ENCODE measurements at places on chromosomes 2 and 18.

DNA sequence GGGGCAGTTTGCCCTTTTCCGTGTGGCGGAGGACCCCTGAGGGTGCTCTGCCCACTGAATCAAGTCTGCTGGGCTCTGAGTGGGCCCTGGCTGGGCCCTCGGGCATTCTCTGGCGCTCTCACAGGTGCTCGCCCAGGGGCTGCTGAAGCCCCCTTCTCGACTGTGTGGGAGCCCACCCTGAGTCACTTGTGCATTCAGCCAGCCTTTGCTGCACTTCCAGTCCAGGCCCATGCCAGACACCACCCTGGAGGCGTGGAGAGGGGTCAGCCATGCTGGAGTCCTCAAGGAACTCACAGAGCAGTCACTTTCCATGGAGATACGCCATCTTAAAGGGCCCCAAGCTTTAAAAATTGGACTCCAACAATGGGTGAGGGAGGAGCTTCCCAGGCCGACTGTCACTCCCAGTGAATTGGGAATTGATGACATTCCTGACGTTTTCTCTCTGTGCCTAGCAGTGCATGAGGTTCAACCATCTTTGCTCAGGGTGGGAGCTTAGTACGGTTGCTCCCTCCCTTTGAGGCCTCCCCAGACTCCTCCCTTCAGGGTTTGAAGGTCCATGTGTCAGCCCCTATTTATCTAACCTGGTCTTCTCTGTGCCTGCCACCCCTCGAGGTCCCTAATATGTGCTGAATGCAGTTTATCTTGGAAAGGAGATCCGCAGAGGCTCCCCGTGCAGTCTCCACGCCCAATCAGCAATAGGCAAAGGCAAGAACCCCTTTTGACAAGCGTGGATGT, 71.8 kb upstream of the HS6ST1 start:
- DNase-seq = no peak

DNA sequence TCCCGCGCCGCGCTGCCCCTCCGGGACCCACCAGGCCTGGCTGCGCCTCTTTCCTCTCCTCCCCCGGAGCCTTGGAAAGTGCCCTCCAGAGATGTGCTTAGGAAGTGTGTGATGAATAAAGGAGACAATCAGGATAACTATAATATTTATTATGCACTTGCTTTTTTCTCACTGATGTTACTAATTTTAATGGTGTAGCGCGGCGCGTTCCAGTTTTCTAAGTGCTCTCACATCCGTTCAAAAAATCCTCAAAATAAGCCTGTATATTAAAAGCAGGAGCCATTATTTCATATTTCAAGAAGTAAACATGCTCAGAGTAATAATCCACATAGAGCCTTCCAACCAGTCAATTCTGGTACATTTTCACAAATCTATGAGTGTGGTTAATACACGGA, 941 bp upstream of the MPPE1 start:
- no peak for DNase-seq

- no peak for DNase-seq
These were observed 1653.2 kb downstream of the DPP10 start for GRCh38 chr2:116095636-116096035.

- DNase-seq = no peak
These were observed 65.6 kb downstream of the CYP26B1 start for GRCh38 chr2:72082021-72082601.

- DNase-seq = no peak
These were observed 84.1 kb downstream of the TMEM237 start for GRCh38 chr2:201559067-201559710.

GRCh38 chr2:187878112-187878511, 323.9 kb upstream of the TFPI start:
- no peak for DNase-seq

GRCh38 chr18:56637711-56638231, 621 bp downstream of the TXNL1 start:
- no peak for DNase-seq

DNA sequence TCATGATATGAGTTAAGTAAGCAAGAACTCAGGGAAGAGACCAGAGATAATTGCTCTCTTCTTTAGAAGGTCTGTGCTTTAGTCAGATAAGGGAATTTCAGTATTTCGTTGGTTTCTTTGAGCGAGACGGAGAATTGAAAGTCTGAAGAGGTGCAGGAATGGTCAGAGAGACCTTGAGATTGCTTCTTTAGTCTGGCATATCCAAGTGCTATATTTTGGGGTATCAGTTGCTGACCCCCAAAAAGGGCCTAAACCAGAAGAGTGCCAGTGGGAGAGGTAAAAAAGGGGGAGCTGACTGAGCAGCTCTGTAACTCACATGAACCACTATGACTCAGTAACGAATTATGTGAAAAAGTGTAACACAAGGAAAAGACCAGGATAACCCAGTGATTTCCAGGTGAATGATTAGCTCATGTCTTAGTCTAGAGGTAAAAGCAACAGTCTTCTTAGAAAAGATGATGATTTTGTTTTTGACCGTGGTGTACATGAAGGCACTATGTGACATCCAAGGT, 932.9 kb downstream of the TDRD15 start:
- no peak for DNase-seq

DNA sequence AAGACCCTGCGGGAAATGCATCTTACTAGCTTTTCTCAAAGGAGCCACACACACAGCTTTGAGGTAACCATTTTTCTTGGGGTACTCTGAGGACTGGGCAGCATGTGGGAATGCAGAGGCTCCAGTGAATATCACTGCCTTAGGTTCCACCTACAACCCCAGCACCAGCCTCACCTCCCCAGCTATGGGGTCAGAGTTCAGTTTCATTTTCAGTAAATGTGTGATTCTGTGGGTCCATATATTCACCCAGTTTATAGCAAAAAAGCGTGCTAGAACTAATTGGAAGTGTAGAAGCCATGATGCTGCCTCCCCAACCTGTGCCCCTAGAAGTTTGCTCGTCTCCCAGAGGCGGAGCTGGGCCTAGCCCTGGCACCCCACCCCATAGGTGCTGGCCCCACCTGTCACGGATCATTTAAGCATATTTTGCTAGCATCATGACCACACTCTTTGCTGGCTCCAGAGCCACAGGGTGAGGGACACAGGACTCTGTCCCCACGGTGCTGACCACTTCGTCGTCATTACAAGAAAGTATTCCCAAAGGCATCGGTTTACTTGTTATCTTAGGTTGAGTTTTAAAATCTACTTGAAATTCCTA, 57.7 kb downstream of the SH3RF3 start:
- no peak for DNase-seq

Data from NCI-H510A (cell line).